ENCODE measurements at places on chromosomes 12 and 14. TPM values are rescaled to one million over a fixed set of nuclear protein-coding genes. Genes with fewer than 3 reads are reported as not detected.

Gene CLEC1A
- not detected for total RNA-seq

Gene TMEM52B
- total RNA-seq = not detected

Gene STON2
- 24.0 TPM for total RNA-seq

Gene INHBE
- 0.36 TPM for total RNA-seq

GRCh38 chr14:103512701-103513611, 9.7 kb downstream of the CKB start:
- peaks cover 6% of the 10 kb centered on the region for H3K36me3 ChIP-seq
- H3K4me1 ChIP-seq = peaks cover 16% of the 10 kb centered on the region
- H3K4me3 ChIP-seq = peak overlapping the region; percentile 44

DNA sequence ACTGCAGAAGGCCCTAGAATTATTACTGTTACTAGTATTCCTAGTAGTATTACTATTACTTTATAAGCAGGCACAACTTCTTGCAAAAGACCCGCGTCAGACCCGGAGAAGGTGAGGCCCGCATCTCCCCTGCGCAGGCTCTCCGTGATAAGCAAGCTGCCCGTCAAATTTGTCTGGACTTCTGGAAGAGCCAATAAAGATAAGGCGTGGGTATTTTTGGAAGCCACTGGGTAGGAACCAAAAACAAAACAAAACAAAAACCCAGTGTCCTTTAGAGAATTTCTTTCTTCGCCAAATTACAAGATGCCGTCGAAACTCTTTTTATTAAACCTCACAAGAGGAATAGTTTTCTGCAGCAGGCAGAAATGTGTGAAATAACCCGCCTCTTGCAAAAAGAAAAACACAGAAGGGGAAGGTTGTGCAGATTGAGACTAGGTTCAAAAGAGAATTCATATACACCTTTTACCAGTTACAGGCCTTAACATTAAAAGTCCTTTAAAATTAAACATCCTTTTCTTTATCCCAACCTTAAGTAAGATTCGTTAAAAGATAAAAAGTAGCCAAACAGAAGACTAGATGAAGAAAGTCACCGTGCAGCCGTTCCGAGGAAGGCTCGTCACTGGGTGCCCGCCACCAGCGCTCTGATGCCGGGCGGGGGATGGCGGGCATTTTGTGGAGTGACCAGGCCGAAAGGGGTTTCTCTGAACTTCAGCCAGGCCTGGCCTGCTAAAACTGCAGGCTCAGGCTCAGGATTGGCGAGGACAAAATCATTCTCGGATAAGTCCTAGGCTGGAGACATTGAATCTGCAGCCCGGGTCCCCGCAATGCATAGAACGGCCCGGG, 1.6 kb downstream of the TBX5 start:
- H3K36me3 ChIP-seq = no peaks in the 10 kb centered on the region
- H3K27me3 ChIP-seq = peaks cover 100% of the 10 kb centered on the region
- no peak for DNase-seq
- no peaks in the 10 kb centered on the region for H3K4me1 ChIP-seq
- H3K27ac ChIP-seq = no peak overlapping the region

- no peak overlapping the region for H3K4me3 ChIP-seq
- no peaks in the 10 kb centered on the region for H3K36me3 ChIP-seq
- peaks cover 19% of the 10 kb centered on the region for H3K27me3 ChIP-seq
- no peak for DNase-seq
- H3K4me1 ChIP-seq = peaks cover 4% of the 10 kb centered on the region
Observed at GRCh38 chr12:125988545-125988944, 923.3 kb downstream of the AACS start.

DNA sequence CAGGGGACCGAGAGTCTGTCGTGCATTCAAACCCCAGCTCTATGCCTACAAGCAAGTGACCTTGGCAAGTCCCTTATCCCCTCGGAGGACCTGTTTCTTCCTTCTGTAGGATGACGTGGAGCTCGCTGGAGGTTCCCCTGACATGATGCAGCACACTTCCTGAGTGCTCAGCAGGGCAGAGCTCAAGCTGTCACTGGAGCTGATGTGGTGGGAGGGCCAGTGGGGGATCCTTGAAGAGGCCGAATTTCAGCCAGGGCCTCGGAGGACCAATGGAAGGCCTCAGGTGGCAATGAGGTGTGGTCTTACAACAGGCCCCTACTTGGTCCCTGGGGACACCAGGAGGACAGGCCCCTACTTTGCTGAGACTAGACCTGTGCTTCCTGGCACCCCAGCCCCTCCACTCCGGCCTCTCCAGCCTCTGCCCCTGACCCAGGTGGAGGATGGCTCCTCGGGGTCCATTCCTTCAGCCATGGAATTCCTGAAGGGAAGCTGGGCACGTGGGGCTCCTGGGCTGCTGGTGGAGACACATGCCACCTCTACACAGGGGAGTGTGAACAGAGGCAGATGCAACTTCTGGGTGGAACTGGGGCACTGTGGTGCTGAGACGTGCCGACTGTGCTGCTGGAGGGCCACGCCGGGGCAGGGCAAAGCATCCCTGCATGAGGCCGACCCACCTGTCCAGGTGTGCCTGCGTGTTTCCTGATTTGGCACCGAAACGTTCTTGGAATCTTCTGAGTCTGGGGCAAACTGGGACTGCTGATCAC, 18.7 kb upstream of the KIF26A start:
- no peaks in the 10 kb centered on the region for H3K4me1 ChIP-seq
- DNase-seq = no peak

GRCh38 chr14:106883218-106883692, 1356.9 kb downstream of the TMEM121 start:
- no peak overlapping the region for H3K4me3 ChIP-seq
- H3K27me3 ChIP-seq = no peaks in the 10 kb centered on the region
- H3K36me3 ChIP-seq = peaks cover 5% of the 10 kb centered on the region
- DNase-seq = no peak
- no peak overlapping the region for H3K27ac ChIP-seq

DNA sequence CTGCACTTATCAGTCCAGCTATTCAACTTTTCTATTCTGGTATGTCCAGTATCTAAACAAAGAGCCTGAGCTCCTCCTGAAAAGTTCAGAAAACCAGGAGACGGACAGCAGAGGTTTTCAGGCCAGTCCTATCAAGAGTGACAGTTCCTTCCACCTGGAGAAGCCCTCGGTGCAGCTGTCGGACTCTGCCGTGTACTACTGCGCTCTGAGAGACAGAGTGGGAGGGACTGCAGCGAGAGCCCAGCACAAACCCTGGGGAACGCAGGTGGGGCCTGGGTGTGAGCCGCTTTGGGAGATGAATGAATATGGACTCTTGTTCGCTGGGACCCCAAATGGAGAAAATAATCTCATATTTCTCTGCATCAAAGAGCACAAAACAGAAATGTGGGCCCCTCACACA, 329.8 kb upstream of the OR4E1 start:
- no peak for DNase-seq
- no peaks in the 10 kb centered on the region for H3K4me1 ChIP-seq
- H3K36me3 ChIP-seq = no peaks in the 10 kb centered on the region

GRCh38 chr12:120077260-120077659, 39.3 kb downstream of the RAB35 start:
- H3K27me3 ChIP-seq = no peaks in the 10 kb centered on the region
- no peak overlapping the region for H3K4me3 ChIP-seq
- H3K27ac ChIP-seq = peak overlapping the region; percentile 6
- H3K36me3 ChIP-seq = no peaks in the 10 kb centered on the region
- H3K4me1 ChIP-seq = peaks cover 4% of the 10 kb centered on the region

- no peak overlapping the region for H3K4me3 ChIP-seq
- H3K27me3 ChIP-seq = no peaks in the 10 kb centered on the region
- no peak for DNase-seq
- no peaks in the 10 kb centered on the region for H3K36me3 ChIP-seq
Observed at GRCh38 chr12:74896186-74896585, 313.5 kb downstream of the KCNC2 start.

DNA sequence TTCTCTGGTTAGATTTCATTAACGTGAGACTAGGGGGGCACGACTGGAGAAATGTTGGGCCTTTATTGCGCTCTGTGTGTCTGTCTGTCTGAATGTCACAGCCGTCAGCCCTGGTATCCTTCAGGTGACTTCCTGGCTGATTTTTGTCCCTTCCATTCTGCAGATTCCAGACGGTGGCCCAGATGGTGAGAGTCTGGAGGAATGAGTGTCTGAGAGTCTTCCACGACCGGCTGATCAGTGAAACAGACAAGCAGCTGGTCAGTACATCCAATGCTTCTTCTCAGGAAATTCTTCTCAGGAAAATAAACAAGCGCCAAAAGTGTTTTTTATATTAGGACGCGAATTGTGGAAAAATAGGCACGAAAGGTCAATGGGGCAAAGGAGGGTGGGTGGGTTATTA, 93.5 kb downstream of the CCDC92 start:
- H3K36me3 ChIP-seq = no peaks in the 10 kb centered on the region
- H3K27ac ChIP-seq = no peak overlapping the region
- peaks cover 4% of the 10 kb centered on the region for H3K4me1 ChIP-seq
- no peak overlapping the region for H3K4me3 ChIP-seq

- H3K4me3 ChIP-seq = no peak overlapping the region
- H3K36me3 ChIP-seq = no peaks in the 10 kb centered on the region
- DNase-seq = no peak
Observed at GRCh38 chr14:77131871-77132486, 9.6 kb downstream of the ZDHHC22 start.

- H3K4me3 ChIP-seq = no peak overlapping the region
- no peaks in the 10 kb centered on the region for H3K36me3 ChIP-seq
- H3K27ac ChIP-seq = no peak overlapping the region
- peaks cover 4% of the 10 kb centered on the region for H3K27me3 ChIP-seq
- H3K4me1 ChIP-seq = peaks cover 18% of the 10 kb centered on the region
- no peak for DNase-seq
Observed at GRCh38 chr12:499837-500458, 40.2 kb downstream of the B4GALNT3 start.

GRCh38 chr12:91923864-91924263, 221.8 kb downstream of the BTG1 start:
- DNase-seq = no peak
- no peak overlapping the region for H3K27ac ChIP-seq
- H3K4me3 ChIP-seq = no peak overlapping the region
- no peaks in the 10 kb centered on the region for H3K27me3 ChIP-seq
- peaks cover 5% of the 10 kb centered on the region for H3K4me1 ChIP-seq

- no peak for DNase-seq
- peaks cover 12% of the 10 kb centered on the region for H3K4me1 ChIP-seq
- no peak overlapping the region for H3K4me3 ChIP-seq
- no peak overlapping the region for H3K27ac ChIP-seq
- no peaks in the 10 kb centered on the region for H3K27me3 ChIP-seq
Observed at GRCh38 chr12:93177208-93178153, 200.2 kb upstream of the NUDT4 start.

GRCh38 chr12:68180792-68181744, 21.5 kb upstream of the IFNG start:
- H3K27ac ChIP-seq = no peak overlapping the region
- no peak for DNase-seq
- no peak overlapping the region for H3K4me3 ChIP-seq
- H3K36me3 ChIP-seq = no peaks in the 10 kb centered on the region

DNA sequence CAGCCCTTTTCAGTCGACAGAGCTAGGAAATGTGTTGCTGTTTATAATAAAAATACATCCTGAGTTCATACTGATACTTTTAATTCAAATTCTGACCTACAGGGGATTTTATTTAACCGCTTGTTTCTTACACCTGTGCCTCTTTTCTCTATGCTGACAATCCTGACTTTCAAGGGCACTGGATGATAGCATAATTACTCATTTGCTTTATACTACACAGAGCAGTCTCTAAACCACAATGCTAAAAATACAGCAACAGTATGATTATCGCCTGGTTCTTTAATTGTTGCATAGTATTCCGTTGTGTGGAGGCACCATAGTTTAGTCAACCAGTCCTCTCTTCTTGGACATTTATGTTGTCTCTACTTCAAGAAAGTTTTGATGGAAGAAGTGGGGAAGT, 372.9 kb downstream of the DPF3 start:
- H3K4me1 ChIP-seq = peaks cover 6% of the 10 kb centered on the region
- no peaks in the 10 kb centered on the region for H3K27me3 ChIP-seq
- no peak for DNase-seq
- H3K27ac ChIP-seq = no peak overlapping the region

DNA sequence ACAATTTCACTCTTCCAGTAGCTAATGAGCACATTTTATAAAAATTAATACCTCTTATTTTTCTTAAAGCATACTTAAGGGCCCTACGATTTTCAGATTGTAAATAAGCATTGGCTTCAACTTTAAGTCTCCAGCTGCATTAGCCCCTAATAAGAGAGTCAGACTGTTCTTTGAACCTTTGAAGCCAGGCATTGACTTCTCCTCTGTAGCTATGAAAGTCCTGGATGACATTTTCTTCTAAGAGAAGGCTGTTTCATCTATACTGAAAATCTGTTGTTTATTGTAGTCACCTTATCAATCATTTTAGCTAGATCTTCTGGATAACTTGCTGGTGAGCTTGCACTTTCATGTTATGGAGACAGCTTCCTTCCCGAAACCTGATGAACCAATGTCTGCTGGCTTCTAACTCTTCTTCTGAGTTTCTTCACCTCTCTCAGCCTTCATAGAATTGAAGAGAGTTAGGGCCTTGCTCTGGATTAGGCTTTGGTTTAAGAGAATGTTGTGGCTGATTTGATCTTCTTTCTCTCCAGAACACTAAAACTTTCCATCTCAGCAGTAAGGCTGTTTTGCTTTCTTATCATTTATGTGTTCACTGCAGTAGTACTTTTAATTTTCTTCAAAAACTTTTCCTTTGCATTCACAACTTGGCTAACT, 377.1 kb upstream of the RGS6 start:
- no peaks in the 10 kb centered on the region for H3K27me3 ChIP-seq
- no peak overlapping the region for H3K4me3 ChIP-seq
- DNase-seq = no peak
- H3K4me1 ChIP-seq = peaks cover 15% of the 10 kb centered on the region

- no peak overlapping the region for H3K27ac ChIP-seq
- H3K4me1 ChIP-seq = peaks cover 4% of the 10 kb centered on the region
- H3K4me3 ChIP-seq = no peak overlapping the region
- H3K36me3 ChIP-seq = no peaks in the 10 kb centered on the region
- peaks cover 4% of the 10 kb centered on the region for H3K27me3 ChIP-seq
Observed at GRCh38 chr12:120943482-120943881, 34.9 kb upstream of the HNF1A start.

GRCh38 chr14:77181603-77182437, at the start of gene TMEM63C:
TSS of gene TMEM63C (plus strand) at chr14:77181798. CDS start at chr14:77218814, 37,016 bp downstream.
- peaks cover 15% of the 10 kb centered on the region for H3K27me3 ChIP-seq
- no peaks in the 10 kb centered on the region for H3K36me3 ChIP-seq
- no peak within 1 kb of the TSS for H3K27ac ChIP-seq
- peak within 1 kb of the TSS; percentile 74 for H3K4me3 ChIP-seq
- H3K4me1 ChIP-seq = peaks cover 13% of the 10 kb centered on the region
- peak; percentile 55 for DNase-seq

- H3K4me3 ChIP-seq = no peak overlapping the region
- H3K4me1 ChIP-seq = no peaks in the 10 kb centered on the region
- H3K27me3 ChIP-seq = no peaks in the 10 kb centered on the region
- H3K27ac ChIP-seq = no peak overlapping the region
Observed at GRCh38 chr12:109932878-109933503, 32.9 kb downstream of the TCHP start.

GRCh38 chr12:67645601-67646000, 2.9 kb upstream of the DYRK2 start:
- H3K4me3 ChIP-seq = no peak overlapping the region
- DNase-seq = no peak
- H3K27ac ChIP-seq = no peak overlapping the region
- H3K4me1 ChIP-seq = peaks cover 21% of the 10 kb centered on the region
- H3K27me3 ChIP-seq = peaks cover 6% of the 10 kb centered on the region
- H3K36me3 ChIP-seq = peaks cover 3% of the 10 kb centered on the region

All from neural crest cell (in vitro differentiated cells).